Hematopoietic multipotent progenitor cell treated with erythropoietin and hydrocortisone succinate and interleukin-3 and kit ligand, for 8 days (in vitro differentiated cells): ENCODE measurements at places on chromosomes 1 and 21.
A peak's percentile ranks its signal among the peaks of the same experiment; 100 is the strongest.

DNA sequence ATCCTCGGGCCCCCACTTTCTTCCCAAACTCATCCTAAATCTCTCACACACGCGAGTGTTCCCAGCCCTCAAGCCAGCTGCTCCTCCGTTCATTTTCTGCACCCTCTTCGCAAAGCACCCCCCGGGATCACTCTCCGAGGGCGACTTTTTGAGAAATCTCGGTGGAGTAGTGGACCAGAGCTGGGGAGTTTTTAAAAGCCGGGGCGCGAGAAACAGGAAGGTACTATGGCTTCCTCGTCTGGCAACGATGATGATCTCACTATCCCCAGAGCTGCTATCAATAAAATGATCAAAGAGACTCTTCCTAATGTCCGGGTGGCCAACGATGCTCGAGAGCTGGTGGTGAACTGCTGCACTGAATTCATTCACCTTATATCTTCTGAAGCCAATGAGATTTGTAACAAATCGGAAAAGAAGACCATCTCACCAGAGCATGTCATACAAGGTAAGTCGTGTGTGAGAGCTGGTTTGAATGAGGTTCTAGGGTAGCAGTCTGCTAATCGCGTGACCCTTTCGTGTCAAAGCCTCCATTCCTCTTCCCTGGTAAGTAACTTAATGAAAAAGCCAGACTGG is 800 bp downstream of the DR1 start:
- DNase-seq: peak; percentile 60

DNA sequence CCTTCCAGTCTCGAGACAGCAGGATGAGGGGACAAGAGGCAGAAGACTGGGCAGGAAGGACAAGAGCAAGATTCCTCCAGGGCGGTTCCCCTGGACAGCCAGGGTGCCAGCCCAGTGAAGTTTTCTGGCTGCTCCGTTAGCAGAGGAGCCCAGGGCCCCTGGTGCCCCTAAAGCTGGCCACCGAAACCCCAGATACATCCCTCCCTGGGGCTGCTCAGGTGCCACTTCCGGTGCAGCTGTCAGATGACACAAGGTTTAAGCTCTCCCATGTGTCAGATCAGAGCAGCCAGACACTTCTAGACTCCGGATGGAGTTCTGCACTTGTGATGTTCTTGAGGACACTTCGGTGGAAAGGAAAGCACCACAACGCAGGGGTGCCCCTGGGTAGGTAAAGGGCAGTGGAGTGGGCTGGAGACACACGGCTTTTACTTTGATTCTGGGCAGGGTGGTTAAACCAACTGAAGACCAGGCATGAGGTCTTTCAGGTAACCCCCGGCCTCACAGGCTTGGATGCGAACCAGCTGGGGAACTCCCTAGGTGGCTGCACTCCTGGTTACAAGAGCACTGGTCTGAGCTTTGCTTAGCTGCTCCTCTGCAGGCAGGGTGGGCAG is 85.7 kb downstream of the ITPKB start:
- no peak for DNase-seq

DNA sequence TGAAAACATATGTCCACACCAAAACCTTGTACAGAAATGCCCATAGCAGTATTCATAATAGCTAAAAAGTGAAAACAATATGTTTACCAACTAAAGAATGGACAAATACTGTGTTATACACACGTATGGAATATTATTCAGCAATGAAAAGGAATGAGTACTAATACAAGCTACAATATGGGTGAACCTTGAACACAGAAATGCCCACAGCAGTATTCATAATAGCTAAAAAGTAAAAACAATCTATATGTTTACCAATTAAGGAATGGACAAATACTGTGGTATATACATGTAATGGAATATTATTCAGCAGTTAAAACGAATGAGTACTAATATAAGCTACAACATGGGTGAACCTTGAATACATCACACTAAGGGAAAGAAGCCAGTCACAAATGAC is 3.0 kb downstream of the BTG3 start:
- DNase-seq: no peak

GRCh38 chr1:204917802-204918201 is 47.1 kb downstream of the NFASC start:
- DNase-seq: no peak

DNA sequence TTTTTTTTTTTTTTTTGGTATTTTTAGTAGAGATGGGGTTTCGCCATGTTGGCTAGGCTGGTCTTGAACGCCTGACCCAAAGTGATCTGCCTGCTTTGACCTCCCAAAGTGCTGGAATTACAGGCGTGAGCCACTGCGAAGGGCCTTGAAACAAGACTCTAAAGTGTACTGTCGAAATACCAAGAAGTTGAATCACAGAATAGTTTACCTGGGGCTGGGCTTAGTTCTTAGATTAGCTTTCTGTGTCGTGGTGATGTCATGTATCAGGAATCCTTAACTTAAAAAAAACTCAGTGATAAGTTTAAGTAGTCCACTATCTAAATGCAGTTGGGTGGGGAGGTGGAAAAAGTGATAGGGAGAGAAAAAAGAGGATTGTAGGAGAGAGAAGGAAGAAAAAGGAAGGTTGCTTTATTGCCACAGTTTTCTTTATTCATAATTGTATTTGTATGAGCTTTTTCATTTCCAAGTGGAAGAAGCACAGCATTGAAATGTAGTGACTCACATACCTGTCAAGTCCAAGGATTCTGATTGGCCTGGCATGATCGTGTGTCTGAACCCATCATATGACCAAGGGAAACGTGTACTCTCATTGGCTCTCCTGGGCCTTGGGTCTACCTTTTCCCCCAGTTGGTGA is 13.4 kb downstream of the ITSN1 start:
- DNase-seq: no peak

GRCh38 chr1:229529639-229530038 is 21.5 kb upstream of the NUP133 start:
- DNase-seq: no peak

GRCh38 chr21:45084881-45085536 is 10.6 kb downstream of the ADARB1 start:
- no peak for DNase-seq

DNA sequence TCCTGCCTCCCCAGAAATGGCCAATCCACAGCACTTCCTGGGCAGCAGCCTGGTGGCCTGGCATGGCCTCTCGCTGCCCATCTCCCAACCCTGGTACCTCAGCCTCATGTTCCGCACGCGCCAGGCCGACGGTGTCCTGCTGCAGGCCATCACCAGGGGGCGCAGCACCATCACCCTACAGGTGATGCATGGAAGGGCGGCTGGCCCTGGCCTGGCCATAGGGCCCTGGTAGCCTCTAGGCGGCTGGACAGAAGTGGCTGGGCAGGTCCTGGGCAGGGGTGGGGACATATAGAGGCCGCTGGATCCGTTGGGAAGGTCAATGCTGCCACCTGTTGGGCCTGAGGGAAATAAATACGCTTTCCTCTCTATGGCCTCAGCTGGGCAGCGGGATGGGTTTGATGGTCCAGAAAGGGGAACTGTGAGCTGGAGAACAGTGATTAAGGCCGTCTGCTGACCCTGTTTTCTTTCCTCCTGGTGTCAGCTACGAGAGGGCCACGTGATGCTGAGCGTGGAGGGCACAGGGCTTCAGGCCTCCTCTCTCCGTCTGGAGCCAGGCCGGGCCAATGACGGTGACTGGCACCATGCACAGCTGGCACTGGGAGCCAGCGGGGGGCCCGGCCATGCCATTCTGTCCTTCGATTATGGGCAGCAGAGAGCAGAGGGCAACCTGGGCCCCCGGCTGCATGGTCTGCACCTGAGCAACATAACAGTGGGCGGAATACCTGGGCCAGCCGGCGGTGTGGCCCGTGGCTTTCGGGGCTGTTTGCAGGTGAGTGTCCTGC is 14.4 kb downstream of the CELSR2 start:
- peak; percentile 67 for DNase-seq

DNA sequence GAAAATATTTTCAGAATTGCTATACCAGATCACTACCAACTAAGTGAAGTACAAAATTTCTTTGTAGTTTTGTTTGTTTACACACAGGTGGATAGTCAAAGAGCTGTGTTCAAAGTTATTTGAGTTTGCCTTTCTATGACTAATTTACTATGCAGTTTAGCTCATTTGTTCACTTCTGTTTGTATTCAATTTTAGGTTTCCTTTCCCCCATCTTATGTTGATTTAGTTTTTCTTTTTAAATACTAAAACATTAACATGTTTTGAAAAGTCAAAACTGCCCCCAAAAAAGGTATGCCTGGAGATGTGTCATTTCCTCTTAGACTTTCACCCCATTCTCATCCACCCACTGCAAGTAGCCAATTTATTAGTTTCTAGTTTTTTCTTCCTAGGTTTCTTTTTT is 18.7 kb upstream of the RIPPLY3 start:
- DNase-seq: no peak

- DNase-seq: peak; percentile 87
These were observed at the start of gene CDKN2C for GRCh38 chr1:50969611-50970508. TSS of gene CDKN2C (plus strand) at chr1:50970245. CDS start at chr1:50970369, 124 bp downstream.

DNA sequence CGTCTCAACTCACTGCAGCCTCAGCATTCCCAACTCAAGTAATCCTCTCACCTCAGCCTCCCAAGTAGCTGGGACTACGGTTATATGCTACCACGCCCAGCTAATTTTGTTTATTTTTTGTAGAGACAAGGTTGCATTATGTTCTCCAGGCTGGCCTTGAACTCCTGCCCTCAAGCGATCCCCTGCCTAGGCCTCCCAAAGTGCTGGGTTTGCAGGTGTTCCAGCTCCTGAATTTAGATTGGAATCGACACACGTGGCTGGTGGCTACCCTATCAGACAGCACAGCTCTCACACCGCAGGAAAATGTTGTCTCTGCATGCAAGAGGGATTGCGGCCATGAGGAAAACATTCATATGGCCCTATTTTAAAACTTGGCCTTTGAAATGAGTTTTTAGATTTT is 76.7 kb upstream of the GALNT2 start:
- no peak for DNase-seq

GRCh38 chr1:202998836-202999750 is 8.1 kb upstream of the TMEM183A start:
- peak; percentile 87 for DNase-seq

GRCh38 chr1:191551019-191551418 is 607.2 kb upstream of the RGS18 start:
- no peak for DNase-seq

DNA sequence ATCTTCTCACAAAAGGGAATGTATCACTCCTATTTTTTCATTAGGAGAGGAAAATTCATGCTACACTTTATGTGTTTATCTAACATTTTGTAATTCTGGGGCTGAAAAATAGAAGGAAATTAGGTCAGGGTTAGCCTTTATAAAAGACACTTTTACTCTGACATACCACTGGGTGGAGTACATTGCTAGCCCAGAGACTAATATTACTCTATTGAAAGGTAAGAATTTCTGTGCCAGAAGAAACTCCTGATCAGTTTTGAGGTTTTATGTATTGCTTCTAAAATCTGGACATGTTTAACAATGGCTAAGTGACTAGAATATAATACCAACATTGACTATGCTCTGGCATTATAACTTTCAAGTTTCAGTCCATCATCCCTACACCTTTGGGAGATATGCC is 724.6 kb downstream of the USP25 start:
- DNase-seq: no peak

DNA sequence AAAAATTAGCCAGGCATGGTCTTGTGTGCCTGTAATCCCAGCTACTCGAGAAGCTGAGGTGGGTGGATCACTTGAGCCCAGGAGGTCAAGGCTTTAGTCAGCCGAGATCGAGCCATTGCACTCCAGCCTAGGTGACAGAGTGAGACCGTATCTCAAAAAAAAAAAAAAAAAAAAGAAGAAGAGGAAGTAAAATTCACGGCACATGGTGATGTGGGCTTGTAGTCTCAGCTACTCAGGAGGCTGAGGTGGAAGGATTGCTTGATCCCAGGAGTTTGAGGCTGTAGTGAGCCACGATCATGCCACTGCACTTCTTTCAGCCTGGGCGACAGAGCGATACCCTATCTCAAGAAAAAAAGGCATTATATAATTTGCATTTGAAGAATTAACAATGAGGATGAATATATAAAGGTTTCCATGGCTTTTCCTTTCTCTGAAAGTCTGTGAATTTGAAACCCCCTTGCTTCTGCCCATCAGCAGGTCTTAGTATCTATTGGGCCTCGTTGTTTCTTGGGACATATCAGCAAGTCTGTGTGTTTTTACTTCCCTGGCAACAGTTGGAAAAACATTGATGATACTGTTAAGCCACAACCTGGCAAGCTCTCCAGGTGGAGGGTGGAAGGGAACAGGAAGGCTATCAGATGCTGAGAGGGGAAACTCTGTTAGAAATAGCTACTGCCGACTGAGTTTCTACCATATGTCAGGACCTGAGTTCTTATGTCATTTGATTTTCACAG is 4.6 kb upstream of the PLA2G2D start:
- DNase-seq: no peak

DNA sequence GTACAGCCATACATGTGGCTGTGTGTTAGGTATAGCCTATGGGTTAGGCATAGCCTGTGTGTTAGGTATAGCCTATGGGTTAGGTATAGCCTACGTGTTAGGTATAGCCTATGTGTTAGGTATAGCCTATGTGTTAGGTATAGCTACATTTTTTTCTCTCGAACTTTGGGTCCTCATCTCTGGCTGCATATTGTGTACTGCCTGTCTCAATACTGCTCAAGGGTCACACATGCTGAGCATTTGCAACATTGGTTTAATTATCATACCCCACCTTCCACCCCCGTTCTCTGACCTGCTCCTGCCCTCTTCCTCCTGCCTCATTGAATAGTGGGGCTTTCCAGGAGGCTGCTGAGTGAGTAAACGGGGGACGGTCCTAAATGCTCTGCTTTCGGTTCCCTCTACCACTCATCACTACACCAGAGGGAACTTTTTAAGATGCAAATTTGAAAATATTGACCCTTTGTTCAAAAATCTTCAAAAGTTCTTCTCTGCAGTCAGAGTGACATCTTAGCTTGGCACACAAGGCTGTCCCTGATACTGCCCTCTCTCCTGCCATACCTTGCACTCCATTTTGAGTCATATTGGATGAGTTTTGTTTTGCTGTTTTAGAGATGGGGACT is 17.8 kb downstream of the OR2B11 start:
- DNase-seq: no peak

DNA sequence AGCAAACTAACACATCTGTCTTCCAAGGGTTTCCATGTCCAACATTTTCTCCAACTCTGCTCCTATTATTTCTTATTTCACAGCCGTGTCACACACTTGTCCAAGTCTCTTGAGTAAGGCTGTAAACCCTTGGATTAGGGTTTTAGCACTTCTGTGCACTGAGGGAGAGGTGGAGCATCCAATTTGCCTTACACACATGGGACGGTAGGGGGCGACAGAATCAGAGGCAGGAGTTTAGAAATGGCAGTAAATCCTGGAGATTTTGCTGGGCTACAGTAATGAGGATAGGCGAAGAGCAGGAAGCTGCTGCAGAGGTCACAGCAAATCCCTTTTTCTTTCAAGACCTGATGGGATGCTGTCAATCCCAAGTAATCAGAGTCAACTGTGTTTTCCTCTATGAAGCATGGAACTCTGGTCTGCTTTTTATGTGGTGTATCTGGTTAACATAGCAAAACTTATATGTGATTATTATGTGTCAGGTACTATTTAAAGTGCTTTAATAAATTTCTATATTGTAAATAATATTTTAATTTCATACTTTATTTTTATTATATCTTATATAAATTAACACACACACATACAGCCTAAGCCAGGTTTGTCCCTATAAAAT is 15.4 kb upstream of the LCE5A start:
- DNase-seq: peak; percentile 35
